ENCODE measurements at places on chromosomes 3 and 15.

- DNase-seq, result no peak
Measured at GRCh38 chr3:89955156-89955555, 847.7 kb downstream of the EPHA3 start.

GRCh38 chr15:86016750-86017149 lies 62.9 kb upstream of the AGBL1 start:
- no peak for DNase-seq

GRCh38 chr3:167837466-167837865 lies 101.9 kb downstream of the SERPINI1 start:
- no peak for DNase-seq

DNA sequence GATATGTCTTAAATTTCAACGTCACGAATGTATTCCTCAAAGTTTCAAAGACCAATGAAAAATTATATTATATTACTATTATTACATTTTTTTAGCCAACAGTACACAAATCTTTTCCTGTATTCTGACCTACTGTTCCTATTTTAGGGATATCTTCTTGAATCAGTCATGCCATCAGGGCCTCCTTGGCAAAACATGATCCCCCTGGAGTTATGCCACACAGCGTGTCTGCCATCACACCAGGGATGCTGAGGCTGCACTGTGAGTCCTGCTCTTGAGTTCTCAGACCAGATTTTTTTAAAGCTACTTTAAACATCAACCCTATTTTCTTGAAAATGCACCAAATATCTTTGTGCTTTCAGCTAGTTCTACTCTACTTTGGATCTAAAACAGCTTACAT lies 425.9 kb upstream of the ZNF385D start:
- DNase-seq, result no peak

GRCh38 chr3:126119976-126120375 lies 36.1 kb upstream of the SLC41A3 start:
- peak; percentile 6 for DNase-seq
